Posterior cingulate gyrus (tissue), 11 donors: ENCODE measurements at places on chromosomes 5 and 9.

DNA sequence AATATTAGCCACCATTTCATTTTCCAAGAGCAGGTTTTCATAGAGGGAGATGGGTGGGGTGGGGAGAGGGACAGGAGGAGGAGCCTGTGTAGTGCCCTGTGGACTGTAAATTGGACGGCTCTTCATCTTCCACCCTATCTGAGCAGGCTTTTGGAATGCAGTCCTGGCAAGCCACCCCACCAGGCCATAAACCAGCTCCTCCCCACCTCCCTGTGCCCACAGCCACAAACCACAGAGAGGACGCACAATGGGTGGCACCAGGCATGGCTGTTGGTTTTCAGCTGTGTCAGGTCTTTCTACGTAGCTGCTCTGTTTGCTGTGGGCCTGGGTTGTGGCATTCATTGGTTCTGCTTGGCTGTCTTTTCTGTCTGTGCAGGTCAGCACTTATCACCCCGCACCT lies 58.0 kb downstream of the PLAC8L1 start:
- no peak for DNase-seq

- DNase-seq: no peak
Measured at GRCh38 chr5:123992641-123993040, 480.7 kb downstream of the CSNK1G3 start.

GRCh38 chr9:33272061-33272460 lies 7.2 kb downstream of the CHMP5 start:
- DNase-seq: no peak

GRCh38 chr5:34891981-34892380 lies 23.3 kb downstream of the RAD1 start:
- DNase-seq: no peak

- DNase-seq: no peak
Measured at GRCh38 chr5:30156156-30156555, 1037.3 kb upstream of the CDH6 start.

- no peak for DNase-seq
Measured at GRCh38 chr5:36614657-36615308, 8.4 kb downstream of the SLC1A3 start.

GRCh38 chr5:88707216-88707965 lies 175.6 kb downstream of the MEF2C start:
- no peak for DNase-seq

DNA sequence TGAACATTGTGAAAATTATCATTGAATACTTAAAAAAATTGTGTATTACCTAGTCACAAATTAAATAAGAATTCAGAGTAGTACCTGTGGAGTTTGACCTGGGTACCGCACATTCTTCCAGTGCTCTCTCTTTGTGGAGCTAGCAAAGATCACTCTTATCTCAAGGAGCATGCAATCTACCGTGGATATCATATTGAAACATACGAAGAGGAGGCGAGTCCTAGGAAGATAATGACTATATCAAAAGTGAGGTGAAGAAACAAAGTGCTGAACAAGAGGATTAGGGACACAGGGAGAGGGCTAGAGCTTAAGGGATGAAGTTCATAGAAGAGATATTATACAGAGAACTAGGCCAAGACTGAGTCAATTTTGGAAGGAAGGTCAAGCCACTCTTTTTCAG lies 55.9 kb upstream of the NR3C1 start:
- no peak for DNase-seq

DNA sequence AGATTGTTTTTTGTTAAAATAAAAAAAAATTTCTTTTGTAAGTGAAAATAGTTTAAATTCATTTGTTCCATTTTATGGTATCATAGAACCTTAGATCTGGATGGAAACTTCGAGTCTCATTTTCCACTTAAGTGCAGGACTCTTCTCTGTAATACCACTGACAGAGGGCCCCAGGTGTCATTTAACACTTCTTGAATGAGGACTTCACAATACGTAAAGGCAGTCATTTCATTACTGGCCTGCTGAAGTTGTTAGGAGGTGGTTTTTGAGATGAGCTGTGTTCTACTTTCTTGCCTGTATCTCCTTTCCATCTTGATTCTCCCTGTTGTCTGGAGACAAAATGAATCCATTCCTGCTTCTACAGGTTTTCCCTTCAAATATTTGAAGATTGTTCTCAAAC lies 455.3 kb downstream of the DMRT2 start:
- DNase-seq: no peak

GRCh38 chr5:1512541-1513291 lies 11.0 kb downstream of the LPCAT1 start:
- DNase-seq: no peak

DNA sequence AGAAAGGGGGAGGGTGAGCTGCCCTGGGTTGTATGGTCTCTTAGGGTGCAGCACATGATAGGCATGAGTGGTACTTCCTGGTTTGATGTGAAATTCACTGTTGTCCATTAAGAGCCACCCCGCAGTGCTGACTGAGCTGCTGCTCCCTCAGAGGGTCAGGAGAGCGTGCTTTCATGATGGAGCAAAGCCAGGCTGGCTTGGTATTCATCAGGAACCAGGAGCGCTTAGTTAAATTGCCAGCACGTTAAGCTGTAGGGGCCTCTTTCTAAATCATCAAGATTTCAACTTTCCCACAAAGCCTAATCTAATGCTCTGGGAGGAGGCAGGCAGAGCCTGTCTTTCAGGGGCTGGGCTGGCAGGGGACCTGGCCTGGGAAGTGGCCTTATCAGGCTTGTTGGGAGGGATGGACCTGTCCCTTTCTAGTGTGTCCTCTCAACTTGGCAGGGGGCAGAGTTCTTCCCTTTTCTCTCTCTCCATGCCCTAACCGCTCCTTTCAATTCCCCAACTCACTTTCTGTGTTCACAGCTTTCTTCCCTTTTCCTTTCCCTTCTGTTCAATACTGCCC lies 7.9 kb downstream of the CYSTM1 start:
- no peak for DNase-seq

GRCh38 chr5:67887748-67888161 lies 327.8 kb upstream of the PIK3R1 start:
- DNase-seq: no peak

GRCh38 chr5:154355129-154355611 lies 90.6 kb upstream of the SAP30L start:
- no peak for DNase-seq

DNA sequence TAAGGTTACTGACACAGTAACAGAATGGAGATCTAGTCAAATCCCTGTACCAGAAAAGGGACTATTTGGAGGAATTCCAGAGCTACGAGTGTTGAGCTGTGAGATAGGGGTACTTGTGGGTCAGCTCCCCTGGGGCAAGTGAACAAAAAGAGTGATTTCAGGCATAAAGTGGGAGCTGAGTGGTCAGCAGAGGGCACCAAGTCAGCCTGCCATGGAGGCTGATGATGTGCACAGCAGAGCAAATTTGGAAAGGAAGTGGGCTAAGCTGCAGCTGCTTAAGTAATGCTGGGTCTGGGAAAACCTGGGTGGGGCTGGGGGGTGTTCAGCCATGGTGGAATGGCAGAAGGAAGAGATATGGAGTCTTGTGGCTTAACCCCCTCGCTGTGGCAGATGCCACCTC lies 327.9 kb downstream of the NTRK2 start:
- DNase-seq: no peak

- DNase-seq: peak; percentile 28
Measured at GRCh38 chr9:106921341-106921899, 58.5 kb downstream of the ZNF462 start.

- no peak for DNase-seq
Measured at GRCh38 chr5:135039271-135040033, 5.4 kb upstream of the PITX1 start.

DNA sequence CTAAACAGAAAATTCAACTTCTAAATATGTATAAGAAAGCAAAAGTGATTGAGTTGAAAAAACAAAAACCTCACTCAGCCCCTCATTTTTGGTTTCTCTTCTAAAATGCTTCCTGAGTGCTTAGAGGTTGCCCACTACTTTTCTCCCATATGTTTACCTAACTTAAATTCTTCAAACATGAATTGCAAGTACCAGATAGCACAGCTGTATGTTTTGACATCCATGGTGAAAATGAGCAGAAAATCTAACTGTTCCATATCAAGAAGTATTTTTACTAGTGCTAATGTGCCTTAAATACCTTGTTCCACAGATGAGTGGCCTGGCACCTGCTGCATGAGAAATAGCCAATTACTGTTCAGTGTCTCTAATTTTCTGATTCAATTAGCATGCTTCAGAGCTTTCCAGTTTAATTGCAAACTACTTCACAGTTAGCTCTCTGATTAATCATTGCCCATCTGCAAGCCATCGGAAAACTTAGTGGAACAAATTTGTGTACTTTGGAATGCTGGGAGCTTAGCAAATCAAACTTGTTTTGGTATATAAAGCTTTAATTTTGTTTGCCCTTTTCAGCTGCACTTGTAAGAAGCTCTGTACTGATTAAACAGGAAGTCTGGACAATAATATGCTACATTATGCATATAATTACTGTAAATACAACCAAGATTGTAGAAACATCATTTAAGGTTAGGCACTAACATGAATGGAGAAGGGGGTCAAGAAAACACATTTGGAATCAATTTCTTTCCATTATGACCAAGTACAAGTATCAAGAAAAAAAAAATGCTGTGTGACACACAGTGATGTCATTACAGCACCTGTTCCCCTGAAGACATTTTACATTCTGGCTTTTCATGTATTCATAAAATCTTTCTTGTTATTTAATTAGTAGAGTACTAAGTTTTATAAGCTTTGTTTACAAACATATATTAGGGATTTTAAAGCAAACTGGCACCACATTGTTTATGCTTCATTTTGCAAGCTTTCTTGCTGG lies 65.6 kb downstream of the POU5F2 start:
- no peak for DNase-seq

- no peak for DNase-seq
Measured at GRCh38 chr5:3351581-3352442, 243.8 kb upstream of the IRX1 start.

DNA sequence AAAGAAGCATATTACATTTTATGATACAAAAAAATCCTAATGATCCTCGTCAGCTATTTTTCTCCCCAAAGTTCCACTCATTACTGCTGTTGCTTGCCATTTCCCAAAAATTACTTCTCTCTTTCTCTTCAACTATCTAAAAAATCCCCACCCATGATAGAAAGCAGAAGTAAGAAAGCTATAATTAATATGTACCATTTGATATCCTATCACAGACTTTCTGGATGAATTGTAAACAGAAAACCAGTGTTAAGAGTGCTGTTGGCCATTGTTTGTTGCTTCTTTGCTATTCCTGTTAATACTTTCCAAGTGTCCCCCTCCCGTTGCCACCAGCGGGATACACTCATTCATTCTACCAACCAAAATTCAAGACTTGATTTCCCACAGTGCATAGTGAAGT lies 136.3 kb upstream of the SMARCA2 start:
- DNase-seq: no peak

DNA sequence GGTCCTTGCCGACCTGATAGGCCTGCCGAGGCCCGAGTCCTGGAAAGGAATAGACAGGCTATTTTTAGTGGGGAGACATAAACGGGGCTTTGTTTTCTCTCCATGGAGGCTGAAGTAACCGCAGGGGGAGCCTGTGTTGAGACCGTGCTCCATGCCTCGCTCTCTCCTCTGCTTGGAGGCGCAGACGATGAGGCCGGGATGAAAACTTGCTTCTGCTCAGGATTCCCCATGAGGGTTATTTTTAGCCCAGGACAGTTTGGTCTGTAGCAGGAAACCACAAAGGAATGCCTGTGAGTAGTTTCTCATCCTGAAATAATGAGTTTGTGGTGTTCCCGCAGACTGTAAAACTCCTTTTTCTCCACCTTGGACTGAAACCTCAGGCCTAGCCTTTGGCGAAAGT lies 81.9 kb upstream of the RARS1 start:
- DNase-seq: no peak

- no peak for DNase-seq
Measured at GRCh38 chr5:157113002-157113401, 4.2 kb upstream of the HAVCR2 start.

DNA sequence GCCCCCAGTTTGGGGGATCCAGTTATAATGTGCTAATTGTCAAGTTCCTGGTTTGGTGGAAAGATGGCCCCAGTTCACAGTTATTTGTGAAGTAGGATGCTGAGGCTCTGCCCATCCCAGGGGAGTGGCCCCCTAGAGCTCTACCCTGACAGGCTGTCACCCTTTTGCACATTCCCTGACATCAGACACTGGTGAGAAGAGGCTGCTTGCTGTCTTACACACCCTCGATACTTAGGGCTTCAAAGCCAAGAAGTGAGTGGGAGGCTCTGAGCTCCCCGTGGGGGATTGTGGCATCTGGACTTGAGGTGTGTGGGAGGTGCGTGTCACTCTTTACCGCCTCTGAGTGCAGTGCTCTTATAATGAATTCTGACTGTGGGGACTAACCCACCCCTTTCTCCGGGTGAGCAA lies 168.5 kb downstream of the DOCK2 start:
- DNase-seq: no peak

- no peak for DNase-seq
Measured at GRCh38 chr9:94778013-94778412, 51.5 kb downstream of the AOPEP start.

DNA sequence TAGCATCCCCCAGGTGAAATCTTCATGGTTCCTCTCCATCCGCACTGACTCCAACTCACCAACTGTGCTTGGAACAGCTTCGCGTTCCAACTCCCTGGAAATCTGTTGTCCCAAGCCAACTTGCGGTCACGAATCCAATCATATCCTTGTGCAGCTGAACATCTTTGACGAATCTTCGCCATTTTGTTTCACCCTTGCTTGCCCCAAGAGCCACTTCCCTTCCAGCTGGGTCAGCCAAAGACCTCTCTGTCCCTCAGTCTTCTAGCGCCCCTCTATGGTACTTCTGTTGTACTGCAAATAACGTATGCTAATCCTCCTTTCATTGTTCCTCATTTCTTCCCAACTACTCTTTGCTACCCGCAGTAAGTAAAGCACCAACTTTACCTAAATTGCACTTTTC lies 61.0 kb upstream of the TARS1 start:
- DNase-seq: no peak

- DNase-seq: no peak
Measured at GRCh38 chr9:95870906-95871305, 4.6 kb upstream of the ERCC6L2 start.

- DNase-seq: no peak
Measured at GRCh38 chr9:131539223-131539923, 6.0 kb upstream of the PRRT1B start.

- no peak for DNase-seq
Measured at GRCh38 chr5:68643064-68643463, 427.5 kb downstream of the PIK3R1 start.

- DNase-seq: no peak
Measured at GRCh38 chr9:18017136-18017535, 438.3 kb downstream of the SH3GL2 start.

GRCh38 chr5:149002761-149003689 lies 59.8 kb downstream of the SH3TC2 start:
- DNase-seq: no peak

- DNase-seq: no peak
Measured at GRCh38 chr5:150141544-150142184, 14.0 kb downstream of the PDGFRB start.

GRCh38 chr5:124274949-124275348 lies 471.5 kb downstream of the ZNF608 start:
- DNase-seq: no peak

- no peak for DNase-seq
Measured at GRCh38 chr9:115540091-115540490, 422.1 kb upstream of the TNC start.
